Kidney capillary endothelial cell (primary cell): ENCODE measurements at places on chromosomes 16 and 17.

DNA sequence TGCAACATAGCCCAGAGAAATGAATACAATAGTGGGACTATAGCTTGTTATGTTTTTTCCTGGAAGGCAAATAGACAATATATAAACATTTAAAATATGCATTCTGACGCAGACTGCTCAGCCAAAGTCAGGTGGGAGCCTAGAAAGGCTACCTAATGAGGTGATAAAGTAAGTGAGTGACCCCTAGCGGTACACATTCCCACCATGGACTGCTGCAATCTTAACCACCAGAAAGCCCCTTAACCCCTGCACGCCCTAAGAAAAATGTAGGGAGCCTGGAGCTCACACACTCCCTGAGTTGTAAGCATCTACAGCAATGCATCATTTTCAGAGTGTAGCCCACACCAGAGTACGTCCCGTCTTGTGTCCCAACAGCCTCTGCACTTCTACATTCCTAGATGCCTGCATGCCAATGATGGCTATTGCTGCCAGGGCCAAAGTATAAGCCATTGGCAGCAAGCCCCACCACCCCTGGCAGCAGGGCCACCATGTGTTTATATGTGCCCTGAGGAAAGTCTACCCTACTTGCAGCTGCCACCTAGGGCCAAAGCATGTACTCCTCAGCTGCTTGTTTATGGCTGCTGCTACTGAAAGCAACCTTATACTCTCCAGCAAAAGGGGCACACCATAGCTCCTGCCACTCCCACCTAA lies 127.6 kb downstream of the KIF2B start:
- no peak for DNase-seq

GRCh38 chr17:48720266-48721008 lies 1.9 kb downstream of the PRAC1 start:
- DNase-seq, result no peak

GRCh38 chr17:494601-495265 lies 142.1 kb upstream of the RPH3AL start:
- no peak for DNase-seq

DNA sequence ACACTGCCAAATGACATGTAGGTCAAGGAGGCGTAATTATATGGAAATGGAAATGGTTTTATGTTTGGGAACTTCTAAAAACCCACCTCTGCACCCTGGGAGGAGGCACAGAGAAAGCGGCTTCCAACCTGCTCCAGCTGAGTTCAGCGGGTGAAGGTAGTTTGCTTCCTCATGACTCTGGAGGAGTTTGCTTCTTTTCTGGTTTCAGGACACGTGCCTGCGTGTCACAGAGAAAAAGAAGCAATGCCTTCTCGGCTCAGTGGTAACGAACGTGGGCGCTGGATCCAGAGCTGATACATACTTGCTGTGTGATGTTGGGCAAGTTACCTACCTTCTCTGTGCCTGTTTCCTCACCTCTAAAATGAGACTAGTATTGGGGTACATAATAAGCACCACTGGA lies 22.1 kb downstream of the GPR139 start:
- DNase-seq, result no peak

- no peak for DNase-seq
These were observed 50.9 kb upstream of the SDK2 start for GRCh38 chr17:73695035-73695738.

DNA sequence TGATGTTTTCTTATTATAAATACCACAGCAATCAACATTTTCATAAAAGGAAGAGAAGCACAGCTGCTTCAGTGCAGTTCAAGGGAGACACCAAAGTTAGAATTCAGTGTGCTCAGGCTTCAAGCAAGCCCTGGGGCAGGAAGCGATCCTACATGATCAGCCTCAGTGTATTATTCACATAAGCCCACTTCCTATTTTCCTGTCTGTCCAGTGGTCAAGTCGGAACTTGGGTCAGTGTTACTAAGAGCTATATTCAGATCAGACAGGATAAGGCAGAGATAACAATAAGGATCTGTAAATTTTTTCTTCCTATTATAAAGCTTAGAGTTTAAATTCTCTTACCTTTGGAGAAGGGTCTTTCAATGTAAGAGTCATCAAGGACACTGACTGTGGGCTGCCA lies 12.9 kb downstream of the HEATR6 start:
- DNase-seq, result peak; percentile 79

GRCh38 chr16:22428654-22429053 lies 54.2 kb upstream of the CDR2 start:
- DNase-seq, result no peak

- no peak for DNase-seq
These were observed 4.1 kb upstream of the SPG7 start for GRCh38 chr16:89504091-89504490.

- DNase-seq, result no peak
These were observed 16.7 kb upstream of the OR1F1 start for GRCh38 chr16:3171181-3171854.

DNA sequence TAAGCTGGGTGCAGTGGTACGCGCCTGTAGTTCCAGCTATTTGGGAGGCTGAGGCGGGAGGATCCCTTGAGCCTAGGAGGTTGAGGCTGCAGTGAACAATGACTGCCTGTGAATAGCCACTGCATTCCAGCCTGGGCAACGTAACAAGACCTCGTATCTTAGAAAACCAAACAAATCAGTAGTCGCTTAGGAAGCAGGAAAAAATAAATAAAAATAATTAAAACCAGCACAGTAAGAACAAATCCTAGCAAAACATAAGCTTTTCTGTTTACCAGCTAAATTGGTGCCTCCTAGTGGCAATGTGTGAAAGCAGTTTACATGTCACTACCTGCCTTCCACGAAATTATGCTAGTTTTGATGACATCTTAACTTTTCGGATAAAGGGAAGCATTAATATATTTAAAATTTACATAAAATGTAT lies 1.3 kb downstream of the ARMC5 start:
- DNase-seq, result peak; percentile 48

DNA sequence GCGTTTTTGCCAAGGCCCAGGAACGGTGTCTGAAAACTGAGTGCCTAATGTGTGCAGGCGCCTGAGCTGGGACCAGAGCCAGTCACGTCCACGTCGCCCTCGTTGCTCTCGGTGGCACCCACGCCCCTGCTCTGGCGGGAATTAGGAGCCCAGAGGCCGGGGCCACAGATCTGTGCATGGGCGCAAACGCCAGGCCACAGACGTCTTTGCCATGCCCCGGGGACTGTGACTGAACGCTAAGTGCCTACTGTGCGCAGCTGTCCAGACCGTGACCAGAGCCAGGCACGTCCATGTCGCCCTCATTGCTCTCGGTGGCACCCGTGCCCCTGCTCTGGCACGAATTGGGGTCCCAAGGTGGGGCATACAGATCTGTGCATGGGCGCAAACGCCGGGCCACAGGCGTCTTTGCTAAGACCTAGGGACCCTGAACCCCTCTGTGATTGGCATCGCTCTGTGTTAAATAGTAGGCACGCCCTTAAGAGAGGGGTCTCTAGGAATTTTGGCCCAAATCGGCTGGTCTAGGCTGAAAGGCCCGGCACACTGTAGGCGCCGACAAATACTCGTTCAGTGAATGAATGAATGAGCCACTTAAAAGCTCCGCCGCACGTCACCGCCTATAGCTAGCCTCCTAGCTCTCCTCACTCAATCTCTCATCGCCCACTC lies 827 bp upstream of the UBALD1 start:
- no peak for DNase-seq

DNA sequence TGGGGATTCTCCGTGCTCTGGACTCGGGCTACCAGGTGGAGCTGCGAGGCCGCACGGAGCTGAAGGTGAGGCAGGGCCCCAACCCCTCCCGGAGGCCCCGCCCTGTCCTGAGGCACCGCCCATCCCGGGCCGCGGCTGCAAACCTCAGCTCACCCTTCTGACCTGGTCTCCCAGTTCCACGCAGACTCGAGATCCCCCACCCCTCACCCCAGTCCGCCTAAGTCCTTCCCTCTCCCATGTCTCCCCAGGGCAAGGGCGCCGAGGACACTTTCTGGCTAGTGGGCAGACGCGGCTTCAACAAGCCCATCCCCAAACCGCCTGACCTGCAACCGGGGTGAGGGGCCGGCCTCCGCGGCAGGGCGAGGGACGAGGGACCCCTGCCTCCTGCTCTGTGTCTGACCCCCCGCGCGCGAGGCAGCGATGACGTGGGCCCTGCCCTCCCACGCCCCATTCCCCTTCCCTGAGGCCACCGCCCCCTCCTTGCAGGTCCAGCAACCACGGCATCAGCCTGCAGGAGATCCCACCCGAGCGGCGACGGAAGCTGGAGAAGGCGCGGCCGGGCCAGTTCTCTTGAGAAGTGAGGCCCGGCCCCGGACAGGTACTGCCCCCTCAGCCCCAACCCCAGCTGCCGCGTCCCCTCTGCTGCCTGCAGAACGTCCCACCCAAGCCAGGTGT lies 13.7 kb downstream of the GUCY2D start:
- DNase-seq, result no peak

DNA sequence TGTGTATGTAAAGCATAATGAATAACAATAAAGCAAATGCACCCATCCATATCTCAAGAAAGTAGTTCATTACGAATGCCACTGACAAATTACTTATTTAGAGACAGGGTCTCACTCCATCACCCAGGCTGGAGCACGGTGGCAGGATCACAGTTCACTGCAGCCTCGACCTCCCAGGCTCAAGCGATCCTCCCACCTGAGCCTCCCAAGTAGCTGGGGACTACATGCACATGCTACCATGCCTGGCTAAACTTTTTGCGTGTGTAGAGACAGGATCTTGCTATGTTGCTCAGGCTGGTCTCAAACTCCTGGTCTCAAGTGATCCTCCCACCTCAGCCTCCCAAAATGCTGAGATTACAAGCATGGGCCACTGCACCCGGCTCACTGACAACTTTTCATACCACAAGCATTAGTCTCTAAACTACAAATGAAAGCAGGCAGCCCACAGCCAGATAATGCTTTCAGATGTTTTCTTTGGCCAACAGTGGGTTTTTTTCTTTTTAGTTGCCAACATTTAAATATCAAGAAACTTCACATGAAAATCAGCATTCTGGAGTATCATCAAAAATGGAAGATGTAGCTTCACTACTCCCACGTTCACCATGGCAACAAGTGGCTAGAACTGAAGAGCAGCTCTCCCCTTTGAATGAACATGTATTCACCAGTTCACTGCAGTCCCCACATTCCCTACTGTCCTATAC lies 7.7 kb downstream of the ARHGAP17 start:
- no peak for DNase-seq

GRCh38 chr17:82365606-82366295 lies 5.8 kb upstream of the UTS2R start:
- no peak for DNase-seq

DNA sequence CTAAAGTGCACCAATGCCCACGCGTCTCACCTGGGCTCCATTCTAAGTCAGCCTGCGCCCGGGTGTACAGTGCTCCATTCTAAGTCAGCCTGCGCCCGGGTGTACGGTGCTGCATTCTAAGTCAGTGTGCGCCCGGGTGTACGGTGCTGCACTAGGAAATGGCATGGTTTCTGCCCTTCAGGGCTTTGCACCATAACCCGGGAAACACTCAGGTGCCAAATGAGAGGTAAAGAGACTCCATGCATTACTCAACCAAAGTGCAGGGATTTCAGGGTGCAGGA lies 29.2 kb upstream of the FASN start:
- no peak for DNase-seq

GRCh38 chr16:27437946-27438345 lies 36.0 kb downstream of the IL21R start:
- DNase-seq, result no peak

- DNase-seq, result no peak
These were observed at the start of gene RHBDL1 for GRCh38 chr16:674968-675883. Gene RHBDL1 (plus strand): TSS chr16:675671. CDS start chr16:675791, 120 bp downstream.

GRCh38 chr16:88770461-88771293 lies 14.3 kb downstream of the PIEZO1 start:
- DNase-seq, result no peak

- DNase-seq, result peak; percentile 34
These were observed 240.6 kb downstream of the FOXL1 start for GRCh38 chr16:86818671-86819532.

DNA sequence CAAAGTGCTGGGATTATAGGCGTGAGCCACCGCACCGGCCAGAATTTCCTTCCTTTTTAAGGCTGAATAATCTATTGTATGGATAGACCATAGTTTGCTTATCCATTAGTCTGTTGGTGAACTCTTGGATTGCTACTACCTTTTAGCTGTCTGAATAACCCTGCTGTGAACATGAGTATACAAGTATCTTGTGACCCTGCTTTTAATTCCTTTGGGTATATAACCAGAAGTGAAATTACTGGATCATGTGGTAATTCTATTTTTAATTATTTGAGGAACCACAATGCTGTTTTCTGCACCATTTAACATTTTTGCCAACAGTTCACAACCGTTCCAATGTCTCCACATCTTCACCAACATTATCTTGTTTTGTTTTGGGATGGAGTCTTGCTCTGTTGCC lies 4.6 kb upstream of the OTOA start:
- no peak for DNase-seq

- DNase-seq, result no peak
These were observed 25.4 kb downstream of the UBE2G1 start for GRCh38 chr17:4340914-4341615.

- no peak for DNase-seq
These were observed 254.4 kb upstream of the CCL2 start for GRCh38 chr17:34000639-34001038.

DNA sequence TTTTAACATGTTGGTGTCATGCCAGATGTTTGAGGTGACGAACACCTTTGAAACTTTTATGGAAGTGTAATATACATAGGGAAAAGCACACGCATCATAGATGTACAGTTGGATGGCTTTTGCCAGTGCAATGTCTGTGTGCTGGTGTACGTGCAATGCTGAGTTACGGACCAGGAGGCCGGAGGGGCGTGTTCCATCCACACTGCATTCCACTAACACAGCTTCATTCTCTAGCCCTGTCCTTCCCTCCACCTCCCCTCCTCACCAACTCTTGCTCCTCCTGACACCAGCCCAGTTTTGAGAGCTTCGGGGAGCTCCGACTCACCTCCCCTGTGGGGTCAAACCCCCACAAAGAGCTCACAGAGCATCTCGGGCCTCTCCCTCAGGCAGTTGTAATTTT lies 358.8 kb downstream of the C16orf95 start:
- no peak for DNase-seq

DNA sequence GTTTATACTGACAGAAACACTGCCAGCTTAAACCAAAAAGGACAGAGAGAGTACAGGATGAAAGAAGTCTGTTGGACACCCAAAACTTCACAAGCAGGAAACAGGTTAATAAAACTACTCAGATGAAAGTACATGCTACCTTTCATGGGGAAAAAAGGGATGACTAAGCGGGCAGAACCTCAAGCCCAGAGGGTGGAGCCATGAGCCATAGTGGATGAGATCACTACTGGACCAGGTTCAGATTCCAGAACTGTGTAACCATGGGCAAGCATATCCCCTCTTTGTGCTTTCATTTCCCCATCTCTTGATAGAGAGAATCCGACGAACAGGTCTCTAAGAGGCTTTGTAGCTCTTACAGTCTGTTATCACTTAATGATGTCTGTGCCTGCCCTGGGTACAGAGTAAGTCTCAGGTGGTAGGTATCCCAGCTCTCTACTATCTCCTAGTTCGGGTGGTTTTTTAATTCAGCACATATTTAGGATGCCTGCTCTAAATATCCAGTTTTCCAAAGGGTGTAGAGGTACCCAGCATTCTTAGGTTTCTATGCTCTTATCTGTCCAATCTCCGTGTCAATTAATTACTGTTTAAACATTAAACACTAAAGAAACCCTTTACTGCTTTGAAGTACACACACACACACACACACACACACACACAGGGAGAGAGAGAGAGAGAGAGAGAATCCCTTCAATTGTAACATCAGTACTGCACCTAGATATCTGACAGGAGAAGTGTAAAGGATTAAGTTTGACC lies 206.7 kb downstream of the ZNF423 start:
- no peak for DNase-seq
